ENCODE measurements at places on chromosomes 1 and 21. TPM values are rescaled to one million over a fixed set of nuclear protein-coding genes. Genes with fewer than 3 reads are reported as not detected.

ATP5PF gene
- total RNA-seq: 53.9 TPM

TMEM125 gene
- total RNA-seq: 3.0 TPM

EFCAB14 gene
- total RNA-seq: 50.1 TPM

FNDC7 gene
- total RNA-seq: not detected

KRTAP10-1 gene
- total RNA-seq: not detected

RPS6KA1 gene
- total RNA-seq: 150 TPM

ACTRT2 gene
- not detected for total RNA-seq

SMIM1 gene
- total RNA-seq: not detected

P3H1 gene
- 42.9 TPM for total RNA-seq

ZBTB18 gene
- total RNA-seq: 4.3 TPM
